ENCODE measurements at places on chromosomes 2 and 18. TPM values are rescaled to one million over a fixed set of nuclear protein-coding genes. Genes with fewer than 3 reads are reported as not detected.

The SCN2A gene
- not detected for total RNA-seq

The NEUROD1 gene
- total RNA-seq, result not detected

The MOCOS gene
- 30.4 TPM for total RNA-seq

The ALLC gene
- not detected for total RNA-seq

The DPYSL5 gene
- total RNA-seq, result not detected

The GRB14 gene
- 3.4 TPM for total RNA-seq

The ZFAND2B gene
- 39.4 TPM for total RNA-seq

The NYAP2 gene
- total RNA-seq, result 0.30 TPM

The ANKRD30BL gene
- total RNA-seq, result not detected

Measured in PC-9 (cell line).